ENCODE measurements at places on chromosomes 7 and 10.

DNA sequence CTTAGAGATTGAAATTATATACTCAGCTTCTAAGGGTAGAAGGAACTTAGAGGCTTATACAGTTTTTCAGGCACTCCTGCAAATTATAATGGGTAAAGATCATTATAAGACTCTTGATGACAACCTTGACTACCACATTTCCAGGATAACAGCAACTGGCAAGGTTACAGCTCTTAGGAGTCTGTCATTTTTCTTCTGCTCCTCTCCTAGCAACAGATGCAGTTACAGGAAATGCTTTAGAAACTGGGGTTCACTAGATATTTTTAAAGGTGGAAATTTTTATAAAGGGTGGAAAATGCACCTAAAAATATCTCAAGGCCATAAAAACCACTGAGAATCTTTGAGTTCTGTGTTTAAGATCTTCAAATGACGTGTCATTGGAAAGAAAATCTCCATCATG lies 185.8 kb downstream of the RELN start:
- DNase-seq: no peak

DNA sequence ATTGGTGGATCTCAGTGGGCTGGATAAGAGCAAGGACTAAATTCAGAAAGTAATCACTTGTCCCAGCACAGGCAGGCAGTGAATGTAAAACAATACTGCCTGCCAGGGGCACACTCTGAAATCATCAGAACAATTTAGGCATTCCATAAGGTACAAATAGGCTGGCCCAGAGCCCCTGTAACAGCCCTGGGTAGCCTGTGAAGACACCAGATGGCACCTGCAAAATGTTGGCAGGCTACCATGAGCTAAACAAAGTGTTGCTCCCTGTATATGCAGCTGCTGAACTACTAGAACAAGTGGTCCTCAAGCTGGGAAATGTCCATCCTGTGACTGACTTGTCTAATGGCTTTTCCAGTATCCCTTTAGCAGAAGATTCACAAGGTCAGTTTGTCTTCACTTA lies 3.0 kb upstream of the PRSS37 start:
- DNase-seq: no peak

DNA sequence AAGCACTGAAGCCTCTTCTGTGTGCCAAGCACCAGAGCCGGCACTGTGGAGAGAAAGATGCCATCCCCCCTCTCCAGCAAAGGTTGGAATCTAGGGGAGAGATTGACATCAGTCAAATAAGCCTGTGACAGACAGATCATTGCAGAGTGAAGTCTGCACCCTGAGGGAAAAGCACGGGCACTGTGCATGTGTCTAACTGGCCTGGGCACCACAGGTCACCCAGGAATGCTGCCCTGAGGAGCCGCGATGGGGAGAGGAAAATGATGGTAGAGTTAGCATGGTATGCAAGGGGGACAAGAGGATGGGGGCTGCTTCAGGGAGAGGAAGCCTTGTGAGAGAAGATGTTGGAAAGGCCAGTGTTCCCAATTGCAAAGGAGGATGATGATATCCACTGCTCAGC lies 261.0 kb downstream of the GRID1 start:
- no peak for DNase-seq

- DNase-seq: no peak
Measured at GRCh38 chr7:21996641-21997040, 50.9 kb upstream of the CDCA7L start.

- no peak for DNase-seq
Measured at GRCh38 chr10:69181433-69181832, 1.4 kb downstream of the SUPV3L1 start.

DNA sequence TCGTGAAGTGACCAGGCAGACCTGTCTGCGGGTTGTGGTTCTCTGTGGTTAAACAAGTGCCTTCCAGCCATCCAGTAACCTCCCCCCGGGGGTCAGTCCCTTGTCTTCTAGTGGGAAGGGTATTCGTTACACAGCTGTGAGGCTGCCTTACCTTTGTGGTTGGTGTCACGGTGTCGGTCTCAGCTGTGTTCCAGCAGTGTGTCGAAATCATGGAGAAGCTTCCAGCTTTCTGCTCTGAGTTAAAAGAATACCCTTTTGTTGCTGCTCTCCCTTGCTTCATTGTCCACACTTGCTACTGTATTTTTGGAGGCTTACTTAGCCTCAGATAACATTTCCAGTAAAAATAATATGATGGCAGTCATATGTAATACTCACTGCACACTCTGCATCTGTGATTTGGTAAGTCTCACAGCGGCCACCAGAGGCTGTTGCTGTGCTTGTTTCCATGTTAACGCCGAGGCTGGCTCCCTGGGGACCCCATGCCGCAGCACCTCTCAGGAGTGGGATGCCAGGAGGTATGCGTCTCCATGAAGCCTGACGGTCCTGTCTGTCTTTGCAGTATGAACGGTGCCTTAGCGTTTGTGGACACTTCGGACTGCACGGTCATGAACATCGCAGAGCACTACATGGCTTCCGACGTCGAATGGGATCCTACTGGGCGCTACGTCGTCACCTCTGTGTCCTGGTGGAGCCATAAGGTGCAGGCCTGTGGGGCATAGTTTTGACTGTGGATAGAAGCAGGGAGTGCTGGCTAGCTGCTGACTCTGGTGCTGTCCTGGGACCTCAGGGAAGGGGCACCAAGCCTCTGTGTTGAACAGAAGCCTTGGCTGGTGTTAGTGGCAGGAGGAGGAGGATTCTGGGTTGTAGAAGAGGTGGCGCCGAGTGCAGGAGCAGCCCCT lies 20.5 kb downstream of the EIF3B start:
- no peak for DNase-seq

- no peak for DNase-seq
Measured at GRCh38 chr7:23026164-23026563, 12.2 kb upstream of the HYCC1 start.

DNA sequence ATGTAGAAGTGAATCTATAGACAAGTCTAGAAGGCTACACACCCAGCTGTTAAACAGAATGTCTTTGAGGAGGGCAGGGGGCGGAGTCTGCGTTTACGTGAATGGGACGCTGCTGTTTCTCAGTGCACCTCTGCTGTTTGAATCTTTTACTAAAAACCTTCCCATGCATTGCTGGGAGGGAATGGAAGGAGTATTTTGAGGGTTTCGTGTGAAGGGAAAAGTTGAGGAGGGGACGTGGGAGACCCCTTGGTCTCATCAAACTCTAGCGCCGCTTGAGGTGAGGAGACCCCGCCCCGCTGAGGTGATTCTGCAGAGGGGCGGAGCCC lies 492 bp upstream of the VCL start:
- DNase-seq: peak; percentile 92

- no peak for DNase-seq
Measured at GRCh38 chr10:73084209-73084608, 12.5 kb downstream of the P4HA1 start.

DNA sequence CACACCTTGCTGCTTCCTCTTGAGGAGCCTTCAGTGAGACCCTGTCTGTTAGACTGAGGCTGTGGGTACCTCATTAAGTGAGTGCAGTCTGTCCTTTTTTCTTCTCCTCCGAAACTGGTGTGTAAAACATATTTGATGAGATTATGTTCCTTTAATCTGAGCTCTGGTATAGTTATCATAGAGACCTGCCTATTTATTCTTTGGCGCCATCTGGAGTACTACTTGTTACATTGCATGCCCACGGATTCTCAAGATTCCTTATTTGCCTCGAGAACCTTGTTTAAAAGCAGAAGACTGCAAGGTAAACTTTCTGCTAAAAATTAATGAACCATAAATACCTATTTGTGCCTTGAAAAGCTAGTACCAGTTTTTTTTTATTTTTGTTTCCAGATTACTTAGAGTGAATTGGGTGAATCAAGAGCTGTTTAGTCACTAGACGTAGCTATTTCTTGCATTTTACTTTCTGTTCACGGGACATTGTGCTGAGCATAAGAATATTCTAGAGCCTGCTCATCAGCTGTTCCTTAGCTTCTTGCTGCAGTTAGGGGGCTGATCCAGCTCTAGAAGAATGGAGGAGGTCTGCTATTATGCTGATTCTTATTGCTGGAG lies 16.9 kb upstream of the STMP1 start:
- peak; percentile 89 for DNase-seq

DNA sequence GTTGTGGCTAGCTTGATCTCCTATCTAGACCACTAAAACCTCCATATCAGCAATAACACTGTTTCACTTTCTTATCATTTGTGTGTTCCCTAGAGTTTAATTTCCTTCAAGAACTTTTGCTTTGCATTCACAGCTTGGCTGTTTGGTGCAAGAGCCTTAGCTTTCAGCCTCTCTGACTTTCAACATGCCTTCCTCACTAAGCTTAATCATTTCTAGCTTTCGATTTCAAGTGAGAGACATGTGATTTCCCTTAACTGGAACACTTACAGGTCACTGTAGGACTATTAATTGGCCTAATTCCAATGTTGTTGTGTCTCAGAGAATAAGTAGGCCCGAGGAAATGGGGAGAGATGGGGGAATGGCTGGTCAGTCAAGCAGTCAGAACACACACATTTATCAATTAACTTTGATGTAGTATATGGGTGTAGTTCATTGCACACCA lies 10.6 kb upstream of the BPGM start:
- DNase-seq: peak; percentile 53

DNA sequence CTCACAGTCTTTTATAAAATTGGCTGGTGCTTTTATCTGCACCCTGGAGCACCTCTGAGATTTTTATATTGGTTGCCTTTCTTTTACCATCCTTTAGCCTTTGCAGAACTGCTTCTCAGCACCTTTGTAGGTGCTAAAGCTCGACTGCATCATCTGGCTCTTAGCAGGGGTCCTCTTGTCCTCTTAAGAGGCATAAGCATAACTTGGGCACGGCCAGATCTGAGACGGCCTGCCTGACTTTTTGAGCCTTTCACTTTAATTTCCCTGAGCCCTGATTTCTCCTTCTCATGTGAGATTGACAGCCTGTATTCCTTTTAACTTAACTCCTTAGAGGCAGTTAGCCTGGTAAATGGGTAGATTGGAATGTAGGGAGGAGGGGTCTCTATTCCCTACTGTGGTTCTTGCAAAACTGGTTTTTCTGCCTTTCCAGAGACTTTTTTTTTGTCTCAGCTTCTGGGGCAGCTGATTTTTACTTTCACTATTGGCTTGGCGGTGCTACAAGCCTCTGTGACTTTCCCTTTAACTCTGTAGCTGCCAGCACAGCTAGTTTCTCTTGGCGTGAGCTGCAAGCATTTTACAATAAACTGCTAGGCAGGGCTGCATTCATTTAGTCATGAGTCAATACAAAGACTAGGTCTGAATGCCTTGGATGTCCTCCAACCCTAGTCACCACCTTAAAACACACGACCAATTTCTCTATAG lies 24.0 kb downstream of the ZPBP start:
- DNase-seq: peak; percentile 33

GRCh38 chr7:55774327-55775050 lies 88.1 kb downstream of the SEPTIN14 start:
- DNase-seq: no peak

DNA sequence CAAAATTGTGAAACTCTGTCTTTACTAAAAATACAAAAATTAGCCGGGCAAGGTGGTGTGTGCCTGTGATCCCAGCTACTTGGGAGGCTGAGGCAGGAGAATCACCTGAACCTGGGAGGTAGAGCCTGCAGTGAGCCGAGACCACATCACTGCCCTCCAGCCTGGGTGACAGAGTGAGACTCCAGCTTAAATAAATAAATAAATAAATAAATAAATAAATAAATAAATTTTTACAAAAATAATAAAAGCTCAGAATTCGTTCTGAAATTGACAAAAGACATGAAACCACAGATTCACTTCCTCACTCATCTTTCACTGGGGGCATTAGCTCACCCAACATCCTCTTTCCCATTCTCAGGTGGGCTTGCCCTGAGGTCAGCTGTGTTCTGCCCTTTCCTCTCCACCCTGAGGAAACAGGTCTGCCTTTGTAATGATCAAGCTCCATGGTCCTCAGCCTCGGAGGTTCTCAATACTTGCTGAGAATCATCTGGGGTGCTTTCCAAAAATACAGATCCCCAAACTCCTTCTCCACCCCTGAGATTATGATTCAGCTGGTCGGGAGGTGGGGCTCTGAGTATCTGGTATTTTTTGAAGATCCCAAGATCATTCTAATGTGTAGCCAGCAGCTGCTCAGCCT lies 29.2 kb upstream of the APBB1IP start:
- DNase-seq: no peak

DNA sequence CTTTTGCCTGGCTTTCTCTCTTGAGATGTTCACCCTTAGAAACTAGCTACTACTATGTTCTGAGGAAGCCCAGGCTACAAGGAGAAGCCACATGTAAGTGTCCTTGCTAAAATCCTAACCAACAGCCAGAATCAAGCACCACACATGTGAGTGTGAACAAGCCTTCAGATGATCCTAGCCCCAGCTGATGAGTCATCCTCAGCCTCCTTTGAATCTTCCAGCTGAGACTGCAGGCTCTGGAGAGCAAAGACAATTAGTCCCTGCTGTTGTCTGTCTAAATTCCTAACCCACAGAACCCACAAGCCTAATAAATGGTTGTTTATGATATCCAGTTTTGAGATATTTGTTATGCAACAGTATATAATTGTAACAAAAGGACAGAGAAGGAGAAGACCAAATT lies 92.8 kb upstream of the TAC1 start:
- no peak for DNase-seq

DNA sequence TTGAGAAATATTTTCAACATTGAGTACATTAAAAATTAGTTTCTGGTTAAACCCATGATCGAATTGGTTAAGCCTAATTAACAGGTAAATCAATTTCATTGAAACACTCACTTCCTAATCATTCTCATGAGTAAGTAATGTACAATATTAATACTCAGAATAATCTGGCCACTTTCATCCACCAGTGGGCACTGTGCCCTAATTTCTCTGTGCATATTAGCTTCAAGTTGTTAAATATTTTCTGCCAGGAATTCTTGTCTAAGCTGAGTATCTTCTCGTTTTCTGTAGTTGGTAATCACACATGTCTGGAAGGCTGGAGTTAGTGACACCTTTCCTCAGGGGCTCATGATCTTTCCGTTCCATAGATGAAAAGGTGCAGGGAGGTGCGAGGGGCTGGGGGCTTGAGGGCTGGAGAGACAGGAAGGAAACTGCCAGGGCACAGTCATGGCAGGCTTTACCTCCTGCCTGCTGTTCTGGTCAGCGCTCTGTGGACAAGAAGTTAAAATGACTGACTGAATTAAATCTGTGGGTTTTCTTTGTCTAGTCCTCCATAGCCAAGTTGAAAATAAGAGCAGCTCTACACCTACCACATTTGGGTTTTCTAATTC lies 71.9 kb downstream of the WIPF3 start:
- DNase-seq: peak; percentile 86

DNA sequence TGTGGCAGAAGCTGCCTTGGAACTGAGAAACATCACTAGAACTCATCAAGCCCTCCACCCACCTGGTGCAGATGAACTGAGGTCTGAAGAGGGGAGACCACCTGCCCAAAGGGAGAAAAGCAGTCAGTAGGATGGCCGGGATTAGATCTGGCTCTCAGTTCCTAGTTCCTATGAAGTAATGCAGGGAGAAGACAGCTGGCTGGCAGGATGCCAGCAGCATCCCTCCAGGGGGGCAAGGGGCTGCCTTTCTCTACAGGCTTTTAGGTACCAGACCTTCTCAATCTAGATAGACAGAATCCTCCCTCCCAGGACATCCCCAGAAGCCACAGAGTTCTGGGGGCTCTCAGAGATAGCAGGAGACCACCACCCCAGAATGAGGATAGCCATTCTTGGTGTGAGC lies 7.8 kb downstream of the CRHR2 start:
- DNase-seq: no peak

Measured in hematopoietic multipotent progenitor cell treated with erythropoietin and hydrocortisone succinate and interleukin-3 and kit ligand, for 6 days (in vitro differentiated cells).